ENCODE measurements at places on chromosomes 1 and 21. TPM values are rescaled to one million over a fixed set of nuclear protein-coding genes. Genes with fewer than 3 reads are reported as not detected.

DNA sequence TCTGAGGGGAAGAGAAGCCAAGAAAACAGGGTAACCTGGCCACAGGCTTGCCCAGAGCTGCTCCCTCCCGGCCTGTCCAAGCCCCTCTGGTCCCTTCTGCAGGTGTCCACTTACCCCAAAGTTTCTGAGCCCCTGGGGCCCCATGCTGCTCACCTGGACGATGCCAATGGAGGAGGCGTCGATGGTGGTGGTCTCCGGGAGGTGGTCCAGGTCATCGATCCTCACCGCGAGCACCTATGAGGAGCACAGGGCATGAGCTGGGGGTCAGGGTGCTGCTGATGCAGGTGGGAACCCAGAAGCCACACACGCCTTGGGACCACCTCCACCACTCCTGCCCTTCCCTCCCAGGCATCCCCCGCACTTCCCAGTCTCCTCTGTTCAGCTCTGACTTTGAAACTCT lies 37.5 kb upstream of the RIPK4 start:
- DNase-seq, result no peak

LCE1E gene
- total RNA-seq, result not detected

PRMT2 gene
- 117 TPM for total RNA-seq

PADI2 gene
- not detected for total RNA-seq

DNA sequence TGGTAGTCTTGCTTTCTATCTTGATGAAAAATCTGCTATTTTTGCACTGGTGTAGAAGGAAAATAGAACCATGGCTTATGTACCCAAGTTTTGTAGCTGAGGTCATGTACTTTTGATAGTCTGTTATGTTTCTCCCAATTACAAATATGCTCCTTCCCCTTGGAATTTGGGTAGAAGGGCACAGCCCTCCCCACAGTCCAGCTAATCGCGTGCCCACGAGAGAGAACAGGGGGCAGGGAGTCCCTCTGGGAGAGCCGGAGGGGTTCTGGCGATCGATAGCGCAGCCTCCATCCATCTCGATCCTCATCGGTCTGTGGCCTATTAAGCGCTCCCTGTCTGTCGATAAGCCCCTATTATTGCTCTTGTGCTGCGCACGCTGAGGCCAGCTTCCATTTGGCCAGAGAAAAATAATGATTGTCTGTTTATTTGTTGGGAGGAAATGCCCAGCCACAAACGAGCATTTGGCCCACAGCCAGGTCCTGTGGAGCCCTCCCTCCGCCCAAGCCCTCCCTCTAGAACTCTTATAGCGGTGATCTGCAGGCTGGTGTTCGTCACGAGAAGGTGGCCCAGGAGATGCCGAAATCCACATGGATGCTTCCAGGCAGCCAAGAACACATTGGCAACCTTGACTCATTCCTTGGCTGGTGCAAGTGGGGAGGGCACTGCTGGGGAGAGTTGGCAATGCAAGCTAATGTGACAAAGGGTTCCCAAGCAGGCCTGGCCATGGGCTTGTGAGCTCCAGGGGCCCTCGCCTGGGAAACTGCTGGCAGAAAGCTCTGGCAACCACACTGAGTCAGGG lies 134.7 kb upstream of the TNR start:
- no peak for DNase-seq

Data from HFFc6 (cell line).